Kasumi-1 (cell line): ENCODE measurements at places on chromosomes 1 and 21.

DNA sequence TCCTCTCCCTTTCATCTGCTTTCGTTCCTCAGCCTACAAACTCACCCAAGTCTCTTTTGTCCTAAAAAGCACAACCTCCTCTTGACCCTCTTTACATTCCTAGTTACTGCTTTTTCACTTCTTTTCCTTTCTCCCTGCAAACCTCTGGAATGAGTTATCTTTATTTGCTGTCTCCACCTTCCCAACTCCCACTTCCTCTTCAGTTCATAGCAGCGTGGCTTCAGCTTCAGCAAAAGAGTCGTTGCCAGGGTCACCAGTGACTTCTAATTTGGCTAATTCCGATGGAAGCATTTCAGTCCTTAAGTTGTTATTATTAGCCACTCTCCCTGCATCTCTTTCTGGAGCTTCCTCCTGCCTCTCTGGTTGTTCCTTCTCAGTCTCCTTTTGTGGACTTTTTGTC, 6.2 kb upstream of the TMEM54 start:
- peak; percentile 17 for DNase-seq

DNA sequence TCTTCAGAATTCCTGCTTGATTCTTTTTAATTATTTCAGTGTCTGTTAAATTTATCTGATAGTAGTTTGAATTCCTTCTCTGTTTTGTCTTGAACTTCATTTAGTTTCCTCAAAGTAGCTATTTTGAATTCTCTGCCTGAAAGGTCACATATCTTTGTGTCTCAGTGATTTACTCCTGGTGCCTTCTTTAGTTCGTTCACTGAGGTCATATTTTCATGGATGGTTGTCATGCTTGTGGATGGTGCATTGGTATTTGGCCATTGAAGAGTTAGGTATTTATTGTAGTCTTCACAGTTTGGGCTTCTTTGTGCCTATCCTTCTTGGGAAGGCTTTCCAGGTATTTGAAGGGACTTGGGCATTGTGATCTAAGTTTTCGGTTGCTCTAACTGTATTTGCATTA, 267.9 kb downstream of the HHAT start:
- DNase-seq: no peak

DNA sequence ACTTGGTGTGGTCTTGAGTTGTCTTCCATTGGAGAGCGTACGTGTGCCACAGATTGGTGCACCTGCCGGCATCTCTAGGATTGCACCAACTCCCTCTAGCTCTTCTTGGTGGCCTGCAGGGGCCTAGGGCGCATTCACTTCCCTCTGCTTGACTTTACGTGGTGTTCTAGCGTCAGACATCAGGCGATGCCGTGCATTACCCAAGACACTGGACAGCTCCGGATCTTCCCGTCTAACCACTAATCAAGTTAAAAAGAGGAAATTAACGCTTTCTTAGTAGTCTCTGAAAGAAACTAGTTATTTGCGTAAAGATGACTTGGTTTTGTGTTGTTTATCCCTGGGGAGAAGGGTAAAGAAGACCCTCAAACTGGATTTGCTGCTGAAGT, 510 bp upstream of the IL10RB start:
- DNase-seq: peak; percentile 97

- DNase-seq: no peak
Measured at GRCh38 chr21:31195334-31196015, 148.6 kb downstream of the TIAM1 start.

GRCh38 chr1:28518745-28519341, 13.0 kb downstream of the RCC1 start:
- DNase-seq: peak; percentile 44

DNA sequence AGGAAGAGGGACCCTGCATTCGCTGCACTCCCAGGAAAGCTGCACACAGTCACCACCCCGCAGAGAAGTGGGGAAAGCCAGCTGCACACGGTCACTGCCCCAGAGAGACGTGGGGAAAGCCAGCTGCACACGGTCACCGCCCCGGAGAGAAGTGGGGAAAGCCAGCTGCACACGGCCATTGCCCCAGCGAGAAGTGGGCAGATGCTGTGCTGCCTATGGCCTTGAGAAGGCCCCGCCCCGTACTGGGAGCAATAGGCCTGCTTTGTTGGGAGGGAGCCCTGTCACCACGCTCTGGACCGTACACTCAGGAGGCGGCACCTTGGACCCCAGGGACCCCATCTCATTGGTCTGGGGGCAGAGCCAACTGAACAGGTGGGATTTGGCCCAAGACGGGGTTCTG, 4.3 kb upstream of the GPR153 start:
- no peak for DNase-seq

- peak; percentile 43 for DNase-seq
Measured at GRCh38 chr1:218344814-218345672, at the start of gene TGFB2. Gene TGFB2, plus strand, starts transcription at chr1:218345336. Its CDS starts 1,366 bp downstream, at chr1:218346702.

DNA sequence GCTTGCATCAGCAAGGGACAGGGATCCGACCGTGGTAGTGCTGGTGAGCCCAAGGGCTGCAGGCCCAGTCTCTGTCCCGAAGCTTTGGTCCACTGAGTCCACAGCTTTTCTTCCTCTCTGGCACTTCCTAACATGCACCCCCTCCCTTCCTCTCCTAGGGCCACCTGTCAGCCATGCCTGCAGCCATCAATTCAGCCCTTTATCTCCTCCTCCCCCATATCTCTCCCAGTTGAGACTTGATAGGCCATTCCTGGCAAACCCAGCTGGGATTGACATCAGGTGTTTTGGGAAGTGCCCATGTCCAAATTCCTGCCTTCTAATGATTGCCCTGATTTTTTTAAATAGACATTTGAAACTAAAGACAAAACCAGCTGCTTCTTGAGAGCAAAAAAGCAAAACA, 25.6 kb downstream of the HLX start:
- DNase-seq: no peak

DNA sequence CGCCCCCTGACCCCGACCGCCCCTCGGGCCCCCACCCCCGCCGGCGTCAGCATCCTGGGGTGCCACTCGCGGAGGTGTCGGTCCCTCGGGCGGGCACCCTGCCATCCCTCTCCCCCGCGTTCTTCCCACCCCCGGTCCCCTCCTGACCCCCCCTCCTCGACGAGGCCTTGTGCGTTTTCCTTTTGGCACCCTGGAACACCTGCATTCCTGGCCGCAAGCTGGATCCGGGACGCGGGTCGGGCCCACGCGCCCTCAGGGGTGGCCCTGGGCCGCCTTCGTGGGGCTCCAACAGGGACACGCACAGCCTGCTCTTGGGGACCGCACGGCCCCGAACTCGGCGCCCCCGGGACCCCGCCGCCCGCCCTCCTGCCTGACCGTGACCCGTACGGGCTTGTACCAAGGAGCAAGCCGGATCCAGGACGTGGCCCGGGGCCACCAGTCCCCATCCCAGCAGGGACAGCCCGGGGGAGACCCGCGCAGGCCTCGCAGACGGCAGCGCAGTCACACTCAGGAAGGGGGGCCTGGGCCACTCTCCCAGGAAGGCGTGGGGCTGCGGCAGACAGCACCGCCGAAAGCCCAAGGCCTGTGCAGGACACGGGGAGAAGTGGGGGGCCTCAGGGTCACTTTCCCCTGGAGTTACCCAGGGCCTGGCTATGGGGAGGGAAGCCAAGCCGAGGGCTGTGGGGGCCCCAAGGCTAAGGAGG, 579 bp upstream of the SLC19A1 start:
- no peak for DNase-seq

GRCh38 chr1:115771847-115772457, 3.4 kb upstream of the CASQ2 start:
- DNase-seq: peak; percentile 59

GRCh38 chr1:24875257-24875656, 54.8 kb downstream of the RUNX3 start:
- DNase-seq: no peak

- DNase-seq: no peak
Measured at GRCh38 chr1:199490769-199491527, 536.6 kb upstream of the NR5A2 start.

DNA sequence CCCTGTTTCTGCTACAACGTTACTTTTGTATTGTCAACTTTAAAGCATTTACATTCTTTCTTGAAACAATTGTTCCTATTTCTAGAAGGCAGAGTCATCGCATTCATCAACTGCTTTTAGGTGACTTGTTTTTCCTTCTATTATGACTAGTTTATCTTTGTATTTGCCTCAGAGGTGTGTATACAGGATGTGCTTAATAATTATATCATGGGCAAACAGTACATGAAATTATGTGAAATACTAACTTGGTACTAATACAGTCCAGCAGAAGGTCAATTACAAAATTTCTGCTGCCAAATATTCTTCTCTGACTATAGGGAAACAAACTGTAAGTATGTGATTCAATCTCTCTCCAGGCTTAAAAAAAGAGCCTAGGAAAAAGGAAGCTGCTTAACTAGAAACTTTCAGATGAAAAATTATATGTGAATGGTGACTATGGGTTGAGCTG, 101.6 kb downstream of the C4BPA start:
- DNase-seq: peak; percentile 13

GRCh38 chr1:66295803-66296202, 238.2 kb upstream of the SGIP1 start:
- no peak for DNase-seq

- DNase-seq: no peak
Measured at GRCh38 chr1:3479511-3480368, 25.3 kb downstream of the ARHGEF16 start.

DNA sequence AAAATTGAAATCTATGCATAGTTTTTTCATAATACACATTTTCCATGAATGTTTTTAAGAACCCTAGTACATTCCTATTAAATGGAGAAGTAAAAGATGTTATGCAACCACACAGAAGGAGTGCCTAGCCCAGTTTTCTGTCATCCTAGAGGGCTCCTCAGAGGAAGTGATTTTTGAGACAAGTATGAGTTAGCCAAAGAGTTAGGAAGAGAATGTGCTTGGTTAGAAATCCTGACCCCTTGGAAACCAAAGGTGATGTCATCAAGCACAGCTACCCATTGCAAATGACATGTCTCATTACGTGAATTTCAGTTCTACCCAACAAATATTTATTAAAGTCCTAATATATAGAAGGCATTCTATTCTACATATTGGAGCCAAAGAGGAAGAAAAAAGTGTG, 88.9 kb upstream of the TNFSF4 start:
- peak; percentile 37 for DNase-seq

DNA sequence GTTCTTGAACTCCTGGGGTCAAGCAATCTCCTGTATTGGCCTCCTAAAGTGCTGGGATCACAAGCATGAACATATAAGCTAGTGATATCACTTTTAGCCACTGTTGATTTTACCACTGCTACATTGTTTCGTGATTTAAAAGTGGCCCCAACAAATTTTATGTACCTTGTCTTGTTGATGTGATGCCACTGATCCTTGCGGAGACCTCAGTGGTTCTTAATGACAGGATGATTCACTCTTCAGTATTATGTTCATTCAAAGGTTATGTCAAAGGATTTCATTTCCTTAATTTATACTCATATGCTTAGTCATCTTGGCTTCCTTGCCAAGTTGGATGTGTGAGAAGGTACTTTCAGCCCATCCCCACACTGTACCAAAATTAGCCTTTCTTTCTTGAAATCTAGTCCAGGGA, 12.1 kb downstream of the PRKACB start:
- DNase-seq: peak; percentile 13

DNA sequence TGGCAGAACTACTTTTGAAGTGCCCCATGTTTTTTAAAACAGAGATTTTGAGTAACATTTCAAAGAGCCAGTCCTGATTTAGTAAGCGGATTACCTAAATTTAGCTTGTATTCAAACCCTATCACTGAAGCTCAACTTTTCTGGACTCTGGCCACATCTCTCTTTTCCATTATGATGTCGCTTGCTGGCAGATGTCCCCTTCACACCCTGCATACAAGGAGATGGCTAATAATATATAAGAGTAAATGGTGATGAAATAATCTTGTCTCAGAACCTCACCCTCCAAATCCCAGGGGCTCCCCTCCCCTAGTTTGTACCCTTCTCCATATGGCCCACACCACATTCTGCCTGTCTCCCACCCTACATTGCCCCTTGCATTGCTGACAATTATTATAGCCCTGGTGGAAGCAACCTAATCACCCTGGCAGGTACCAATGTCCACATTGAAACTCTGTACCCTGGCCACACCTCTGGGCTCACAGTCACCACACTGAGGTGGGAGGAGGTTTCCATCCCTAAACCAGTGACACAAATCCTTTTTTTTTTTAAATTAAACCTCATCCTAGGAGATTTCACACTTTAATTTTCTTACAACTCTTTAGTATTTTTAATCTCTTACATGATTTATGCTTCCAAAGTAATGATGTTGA, 106.0 kb upstream of the SYT6 start:
- no peak for DNase-seq

GRCh38 chr1:12618965-12619791, 1.2 kb upstream of the DHRS3 start:
- peak; percentile 90 for DNase-seq

DNA sequence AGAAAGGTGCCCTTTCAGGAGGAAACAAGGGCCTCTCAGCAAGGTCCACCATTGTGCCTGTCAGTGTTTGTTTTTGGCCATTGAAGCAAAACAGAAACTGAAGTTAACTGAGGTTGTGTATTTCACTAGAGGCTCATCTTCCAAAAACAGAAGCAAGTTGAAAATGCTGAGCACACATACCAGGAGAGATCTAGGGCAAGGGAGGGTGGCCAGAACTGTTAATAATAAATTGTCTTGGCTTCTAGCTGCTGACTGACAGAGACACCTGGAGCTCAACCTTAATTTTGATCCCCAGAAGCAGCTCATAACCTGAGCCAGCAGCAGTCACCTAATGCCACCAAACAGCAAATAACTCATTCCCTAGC, 5.2 kb downstream of the AGMAT start:
- DNase-seq: no peak

DNA sequence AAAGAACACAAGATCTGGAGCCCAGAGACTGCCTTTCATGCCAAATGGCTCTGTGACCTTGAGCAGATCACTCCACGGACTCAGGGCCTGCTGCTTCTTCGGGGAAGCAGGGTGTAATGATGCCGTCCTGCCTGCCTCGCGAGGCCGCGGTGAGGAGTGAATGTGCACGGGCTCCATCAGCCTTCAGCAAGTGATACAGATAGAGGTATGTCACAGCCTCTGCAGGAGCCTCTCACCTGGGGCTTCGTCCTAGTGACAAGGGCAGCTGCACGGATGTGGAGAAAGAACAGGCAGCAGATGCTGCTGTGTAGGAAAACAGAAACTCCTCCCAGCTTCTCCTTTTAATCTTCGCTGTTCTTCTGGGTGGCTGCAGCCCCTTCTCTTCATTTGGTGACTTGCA, 127.5 kb downstream of the KCNN3 start:
- DNase-seq: no peak
